ENCODE measurements at places on chromosomes 12 and 14.

DNA sequence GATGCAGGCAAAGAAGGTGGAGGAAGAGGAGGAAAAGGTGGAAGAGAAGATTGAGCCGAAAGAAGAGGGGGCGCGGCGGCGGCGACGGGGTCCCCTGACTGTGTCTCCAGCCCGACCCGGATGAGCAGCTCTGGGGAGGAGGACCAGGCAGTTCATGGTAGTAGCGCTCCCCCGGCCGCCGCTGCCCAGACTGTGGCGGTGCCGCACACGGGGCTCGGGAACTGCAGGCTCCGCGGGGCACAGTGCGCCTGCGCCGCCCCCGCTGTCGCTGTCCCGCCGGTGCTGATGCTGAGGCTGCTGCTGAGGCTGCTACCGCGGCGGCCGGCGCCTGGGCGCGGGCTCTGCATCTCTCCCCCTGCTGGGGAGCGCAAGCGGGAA is at the start of gene KCNH5:
KCNH5 (minus strand) TSS at position 225 of the 378 bp plus-strand sequence. CDS start 272 bp downstream, outside the sequence.
- DNase-seq, result no peak

DNA sequence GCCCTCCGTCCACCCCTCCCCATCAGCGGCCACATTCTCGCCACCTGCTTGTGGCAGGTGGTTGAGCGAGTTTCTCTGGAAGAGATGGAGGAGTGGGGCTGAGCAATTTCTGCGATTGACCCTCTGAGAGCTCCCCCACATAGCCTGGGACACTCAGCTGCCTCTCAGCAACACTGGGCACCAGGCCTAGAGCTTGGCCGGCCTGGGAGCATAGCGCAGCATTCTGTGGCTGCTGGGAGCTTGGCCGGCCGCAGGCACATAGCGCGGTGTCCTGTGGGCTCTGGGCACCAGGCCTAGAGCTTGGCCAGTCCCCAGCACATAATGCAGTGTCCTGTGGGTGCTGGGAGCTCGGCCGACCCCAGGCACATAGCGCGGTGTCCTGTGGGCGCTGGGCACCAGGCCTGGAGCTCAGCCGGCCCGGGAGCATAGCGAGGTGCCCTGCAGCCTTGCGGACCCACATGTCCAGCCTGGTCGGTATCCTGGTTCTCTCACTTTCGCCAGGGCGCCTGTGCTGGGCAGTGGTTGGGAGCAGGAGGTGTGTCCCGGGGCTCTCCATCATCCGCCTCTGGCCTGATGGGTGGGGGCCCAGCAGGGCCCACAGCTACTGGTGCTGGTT is 43.8 kb downstream of the LRCOL1 start:
- DNase-seq, result no peak

DNA sequence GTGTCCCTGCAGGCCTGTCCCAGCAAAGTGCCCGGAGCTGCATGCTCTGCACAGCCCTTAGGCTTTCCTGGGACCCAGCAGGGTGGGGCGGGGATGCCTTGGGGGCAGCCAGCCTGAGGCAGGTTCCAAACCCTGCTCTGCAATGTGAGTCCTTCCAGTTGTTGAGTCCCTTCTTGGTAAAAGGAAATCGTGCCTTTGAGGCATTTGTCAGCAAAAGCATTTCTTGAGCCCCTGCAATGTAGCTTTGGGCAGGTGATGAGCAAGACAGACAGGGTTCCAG is 38.1 kb upstream of the TRAF3 start:
- DNase-seq, result no peak

DNA sequence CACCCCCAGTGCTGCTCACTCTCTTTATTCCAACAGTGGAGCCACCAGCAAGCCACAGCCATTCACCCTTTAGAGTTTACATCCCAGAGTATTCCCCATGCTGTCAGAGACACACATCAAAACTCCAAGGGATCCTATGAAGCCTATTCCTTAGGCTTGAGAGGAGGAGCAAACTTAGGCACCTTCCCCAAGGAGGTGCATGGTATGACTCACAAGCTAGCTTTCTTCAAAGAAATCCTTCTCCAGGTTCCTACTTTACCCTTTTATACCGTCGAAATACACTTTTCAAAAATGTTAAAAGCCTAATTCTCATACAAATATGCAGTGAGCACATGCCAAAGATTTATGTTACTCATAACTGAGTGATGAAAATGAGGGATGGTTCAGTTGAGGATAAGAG is 175.4 kb downstream of the ETNK1 start:
- DNase-seq, result no peak

DNA sequence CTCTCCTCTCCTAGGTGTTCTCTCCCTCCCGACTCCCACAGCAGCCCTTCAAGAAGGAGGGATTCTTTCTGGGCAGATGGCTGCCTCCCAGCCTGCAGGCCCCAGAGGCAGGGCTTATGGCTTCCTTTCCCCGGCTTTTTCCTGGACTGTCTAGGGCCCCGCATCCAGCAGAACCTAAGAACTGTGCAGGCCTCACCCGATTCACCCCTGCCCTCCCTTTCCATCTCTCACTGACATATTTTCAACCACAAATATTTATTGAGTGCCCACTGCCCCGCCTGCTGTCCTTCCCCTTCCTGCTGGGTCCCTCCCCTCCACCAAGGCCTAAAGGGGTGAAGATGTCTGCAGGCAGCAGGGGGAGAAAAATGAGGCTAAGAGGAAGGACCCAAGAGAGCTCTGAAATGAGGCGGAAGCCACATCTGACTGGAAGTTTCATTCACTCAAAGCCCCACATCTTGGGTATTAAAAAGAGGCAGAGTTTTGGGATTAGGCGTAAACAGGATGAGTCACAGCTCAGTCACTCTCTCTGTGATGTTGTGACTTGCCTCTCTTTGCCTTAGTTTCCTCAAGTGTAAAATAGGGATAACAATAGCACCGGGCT is 2.9 kb downstream of the SCNN1A start:
- no peak for DNase-seq
